ENCODE measurements at places on chromosomes 1 and 21. TPM values are rescaled to one million over a fixed set of nuclear protein-coding genes. Genes with fewer than 3 reads are reported as not detected.

DNA sequence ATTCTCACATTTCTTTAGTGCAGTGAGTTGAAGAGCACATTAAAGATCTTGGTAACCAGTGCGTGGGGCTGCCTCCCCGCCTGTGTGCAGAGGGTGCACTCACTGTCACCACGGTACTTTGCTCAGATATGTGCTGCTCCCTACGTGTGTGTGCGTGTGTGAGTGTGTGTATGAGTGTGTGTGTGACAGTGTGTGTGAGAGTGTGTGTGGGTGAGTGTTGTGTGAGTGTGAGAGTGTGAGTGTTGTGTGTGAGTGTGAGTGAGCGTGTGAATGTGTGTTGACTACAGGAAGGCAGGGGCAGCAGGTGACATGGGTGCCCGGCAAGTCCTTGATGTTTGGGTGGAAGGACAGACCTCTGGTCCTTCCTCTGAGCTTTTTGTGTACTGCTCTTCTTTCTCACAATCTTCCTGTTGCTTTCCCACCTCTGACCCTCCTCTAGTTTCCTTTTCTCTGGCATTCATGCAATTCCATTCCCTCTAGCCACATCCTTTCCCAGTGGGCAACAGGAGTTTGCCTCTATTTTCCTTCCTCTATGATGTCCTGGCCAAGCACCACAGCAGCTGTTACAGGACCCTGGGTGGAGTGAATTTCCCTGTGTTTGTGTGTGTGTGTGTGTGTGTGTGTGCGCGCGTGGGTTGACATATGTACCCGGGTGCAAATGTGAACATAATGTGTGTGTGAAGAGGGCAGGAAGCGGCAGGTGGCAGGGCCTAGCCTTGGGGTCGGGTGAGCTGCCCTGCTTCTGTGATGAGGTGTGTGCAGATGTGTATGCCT lies 19.8 kb downstream of the LHX4 start:
- no peak for DNase-seq

- DNase-seq = no peak
Observed at GRCh38 chr1:89550995-89551394, 26.4 kb downstream of the LRRC8B start.

- no peak for DNase-seq
Observed at GRCh38 chr1:154769193-154769895, 100.7 kb downstream of the KCNN3 start.

Gene SPATA17
- total RNA-seq = 0.39 TPM

Gene PLEKHN1
- total RNA-seq = 1.2 TPM
